Ovary (tissue), 10 donors: ENCODE measurements at places on chromosomes 1 and 21.

DNA sequence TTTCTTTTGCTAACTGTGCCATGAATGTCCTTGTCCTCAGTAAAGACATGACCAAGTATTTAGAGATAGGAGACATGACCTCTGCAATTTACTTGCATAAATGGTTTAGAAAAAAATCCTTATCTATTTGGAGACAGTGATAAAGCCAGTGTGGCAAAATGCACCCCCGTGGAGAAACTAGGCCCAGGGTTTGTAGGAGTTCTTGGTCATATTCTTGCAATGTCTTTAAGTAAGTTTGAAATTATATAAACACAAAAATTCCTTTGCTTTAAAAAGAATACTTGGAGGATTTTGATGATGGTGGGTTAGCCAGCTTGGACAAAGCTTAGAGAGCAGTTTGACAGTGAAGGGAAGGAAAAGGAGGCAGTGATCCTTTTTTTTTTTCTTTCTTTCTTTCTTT, 101.9 kb upstream of the SLC45A1 start:
- no peak for DNase-seq

DNA sequence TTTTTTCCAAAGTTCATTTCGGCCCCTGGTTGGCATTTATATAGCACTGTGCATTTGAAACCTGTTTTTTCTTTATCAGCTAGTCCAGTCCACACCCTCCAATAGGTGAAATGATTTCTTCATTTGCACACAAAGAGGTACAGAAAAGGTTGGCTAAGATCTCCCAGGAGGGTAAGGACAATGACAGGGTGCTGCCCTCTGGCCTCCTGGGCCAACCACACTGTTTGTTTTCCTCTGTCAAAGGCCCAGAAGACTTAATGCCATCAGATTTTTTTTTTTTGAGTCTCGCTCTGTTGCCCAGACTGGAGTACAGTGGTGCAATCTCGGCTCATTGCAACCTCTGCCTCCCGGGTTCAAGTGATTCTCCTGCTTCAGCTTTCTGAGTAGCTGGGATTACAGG, 70.1 kb upstream of the EFHD2 start:
- DNase-seq, result no peak

GRCh38 chr1:147735423-147735822, 25.0 kb downstream of the GJA5 start:
- DNase-seq, result no peak

- no peak for DNase-seq
Measured at GRCh38 chr1:31799196-31799894, 16.5 kb downstream of the SPOCD1 start.

DNA sequence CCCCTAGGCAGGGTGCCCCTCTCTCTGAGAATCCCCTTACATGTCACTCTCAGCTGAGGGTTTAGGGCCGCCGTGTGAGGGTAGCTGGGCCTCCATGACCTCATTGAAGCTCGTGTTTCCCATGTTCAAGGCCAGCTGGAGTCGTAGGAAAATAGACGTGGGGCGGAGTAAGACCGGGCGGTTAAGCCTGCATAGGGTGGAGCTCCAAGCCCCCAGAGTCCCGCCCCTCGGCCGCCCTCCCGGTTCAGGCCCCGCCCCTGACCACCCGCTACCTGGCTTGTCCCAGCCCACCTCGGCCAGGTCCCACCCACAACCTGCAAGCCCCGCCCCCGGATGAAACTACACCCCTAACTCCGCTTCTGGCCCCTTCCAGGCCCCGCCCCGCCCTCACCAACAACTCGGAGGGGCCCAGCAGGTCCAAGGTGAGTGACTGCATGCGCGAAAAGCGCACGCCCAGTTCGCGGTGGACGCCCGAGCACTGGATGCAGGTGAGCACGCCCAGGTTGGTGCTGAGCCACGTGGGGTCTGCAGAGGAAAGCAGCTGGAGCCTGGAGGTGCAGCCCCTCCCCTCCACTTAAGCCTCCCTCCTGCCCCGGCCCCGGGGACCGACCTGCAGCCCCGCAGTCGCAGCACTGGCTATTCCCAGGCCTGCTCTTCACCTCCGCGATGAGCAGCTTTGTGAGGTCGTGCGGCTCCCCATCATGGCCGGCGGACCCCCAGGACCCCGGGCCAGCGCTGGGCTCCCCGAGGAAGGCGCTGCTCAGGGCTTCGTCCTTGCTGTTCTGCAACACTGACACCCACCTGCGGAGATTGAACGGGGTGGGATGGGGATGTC, 12.2 kb upstream of the TCEA3 start:
- peak; percentile 47 for DNase-seq

GRCh38 chr1:4599951-4600481, 54.4 kb upstream of the AJAP1 start:
- no peak for DNase-seq

DNA sequence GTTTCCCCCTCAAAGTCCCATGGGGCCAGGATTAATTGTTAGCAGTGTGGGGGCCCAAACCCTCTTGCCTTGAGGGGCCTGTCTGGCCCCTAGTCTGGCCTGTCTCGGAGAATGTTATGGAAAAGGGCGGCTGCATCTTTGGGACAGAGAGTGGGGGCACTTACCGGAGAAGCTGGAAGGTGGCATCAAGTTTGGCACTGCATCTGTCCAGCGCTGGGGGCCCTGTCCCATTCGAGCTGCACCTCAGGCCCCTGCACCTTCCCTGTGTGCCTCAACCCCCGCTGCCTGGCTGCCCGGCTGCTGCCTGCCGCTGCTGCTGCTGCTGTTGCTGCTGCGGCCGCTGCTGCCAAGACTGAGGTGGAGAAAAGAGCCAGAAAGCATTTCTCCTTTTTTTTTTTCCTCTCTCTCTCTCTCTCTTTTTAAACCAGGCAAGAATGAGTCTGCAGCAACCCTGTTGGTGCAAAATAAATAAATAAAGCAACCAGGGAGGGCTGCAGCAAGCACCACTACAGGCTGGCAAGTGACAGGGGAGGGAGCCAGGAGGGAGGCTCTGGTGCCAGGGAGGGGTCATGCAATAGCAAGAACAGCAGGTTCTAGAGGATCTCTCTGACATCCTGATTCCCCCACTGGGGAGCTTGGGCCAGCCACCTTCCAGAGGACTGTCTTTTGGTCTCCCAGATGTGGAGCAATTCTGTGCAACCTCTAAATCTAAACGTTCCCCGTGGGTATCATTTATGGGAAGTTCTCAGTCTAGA, at the start of gene LINGO4:
Gene LINGO4, minus strand, starts transcription at position 354 of the 755 bp plus-strand sequence. CDS start 2,715 bp downstream, outside the sequence.
- DNase-seq, result no peak

GRCh38 chr1:3478187-3478586, 23.7 kb downstream of the ARHGEF16 start:
- no peak for DNase-seq

DNA sequence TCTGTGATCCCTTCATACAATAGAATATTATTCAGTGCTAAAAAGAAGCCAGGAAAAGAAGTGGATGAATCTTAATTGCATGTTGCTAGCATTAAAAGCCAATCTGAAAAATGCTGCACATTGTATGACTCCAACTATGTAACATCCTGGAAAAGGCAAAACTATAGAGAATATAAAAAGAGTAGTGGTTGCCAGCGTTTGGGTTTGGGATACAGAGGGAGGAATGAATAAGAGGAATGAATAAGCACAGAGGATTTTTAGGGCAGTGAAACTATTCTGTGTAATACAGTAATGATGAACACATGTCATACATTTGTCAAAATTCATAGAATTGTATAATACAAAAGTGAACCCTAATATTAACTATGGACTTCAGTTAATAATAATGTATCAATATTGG, 42.5 kb downstream of the GPR88 start:
- no peak for DNase-seq

GRCh38 chr21:34523019-34523555, 11.1 kb upstream of the KCNE1 start:
- DNase-seq, result no peak

- no peak for DNase-seq
Measured at GRCh38 chr1:4305526-4306301, 348.7 kb upstream of the AJAP1 start.

GRCh38 chr1:167714098-167714438, 7.7 kb upstream of the MPZL1 start:
- no peak for DNase-seq

DNA sequence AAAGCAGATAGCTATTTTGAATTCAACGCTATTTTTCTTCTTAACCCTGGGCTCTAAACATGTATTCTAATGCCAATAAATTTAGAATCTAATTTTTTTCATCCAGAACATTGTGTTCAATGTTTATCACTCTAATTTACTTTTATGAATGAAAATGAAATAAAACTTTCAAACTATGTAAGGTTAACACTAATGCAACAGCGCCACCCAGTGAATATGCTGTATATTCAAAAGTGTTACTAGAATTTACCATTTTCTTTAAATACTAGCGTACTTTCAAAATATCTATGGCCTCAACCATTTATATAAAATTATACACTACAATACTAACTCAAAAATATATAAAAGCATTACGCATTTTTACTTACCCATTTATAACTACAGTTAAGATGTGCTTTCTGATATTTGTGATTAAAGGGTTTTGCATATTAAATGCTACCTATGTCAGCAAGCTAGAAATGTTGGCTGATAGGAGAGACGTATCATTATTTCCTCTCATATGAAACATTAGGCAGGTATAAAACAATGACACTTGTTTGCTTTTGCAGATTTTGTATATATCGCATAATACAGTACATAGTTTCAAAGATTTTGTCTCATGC, 5.9 kb upstream of the NUF2 start:
- peak; percentile 16 for DNase-seq

GRCh38 chr1:159996653-159997052, 35.1 kb downstream of the PIGM start:
- DNase-seq, result no peak

DNA sequence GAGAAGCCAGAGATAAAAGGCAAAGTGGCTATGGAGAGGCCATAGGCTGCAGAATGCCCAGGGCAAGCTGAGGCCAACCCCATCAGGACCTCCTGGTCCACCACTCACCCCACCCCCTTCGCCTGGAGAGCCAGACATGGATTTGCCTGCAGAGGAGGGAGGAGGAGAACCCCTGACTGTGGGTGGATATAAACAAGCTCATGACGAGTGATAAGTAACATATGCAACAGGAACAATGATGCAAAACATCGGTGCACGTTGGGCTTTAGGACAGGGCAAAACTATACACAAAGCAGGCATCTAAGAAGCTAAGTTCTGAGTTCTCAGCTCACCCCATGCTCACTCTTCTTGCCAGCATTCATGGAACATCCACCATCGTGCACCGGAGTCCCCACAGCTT, 150.3 kb downstream of the ETS2 start:
- no peak for DNase-seq

- DNase-seq, result peak; percentile 67
Measured at GRCh38 chr1:84078108-84078841, 65.8 kb upstream of the PRKACB start.
